Activated naive CD8-positive, alpha-beta T cell treated with anti-CD3 and anti-CD28 coated beads, Interleukin-2, amount 10 ng/mL, durations not matched to agents 7 days and 5 days (primary cell): ENCODE measurements at places on chromosomes 4 and X. TPM values are rescaled to one million over a fixed set of nuclear protein-coding genes. Genes with fewer than 3 reads are reported as not detected.

FRMD7 gene
- total RNA-seq: not detected

CXCL10 gene
- not detected for total RNA-seq

DNA sequence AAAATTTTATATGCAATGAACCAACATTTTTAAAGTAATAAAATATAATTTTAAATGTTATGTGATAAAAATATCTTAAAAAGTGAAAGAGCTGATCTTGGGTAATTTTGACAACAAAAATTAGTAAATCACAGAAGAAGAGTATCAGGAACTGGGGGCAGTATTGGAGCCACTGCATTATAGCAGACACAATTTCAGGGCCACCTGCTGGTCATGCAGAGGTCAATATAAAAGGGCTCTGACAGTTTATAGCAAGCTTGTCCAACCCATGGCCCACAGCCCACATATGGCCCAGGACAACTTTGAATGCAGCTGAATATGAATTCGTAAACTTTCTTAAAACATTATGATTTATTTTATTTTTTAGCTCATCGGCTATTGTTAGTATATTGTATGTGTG lies 13.0 kb upstream of the LEF1 start:
- peaks cover 10% of the 10 kb centered on the region for H3K36me3 ChIP-seq
- peaks cover 8% of the 10 kb centered on the region for H3K4me1 ChIP-seq
- DNase-seq: no peak
- H3K27ac ChIP-seq: no peak overlapping the region
- H3K4me3 ChIP-seq: no peak overlapping the region
- peaks cover 4% of the 10 kb centered on the region for H3K27me3 ChIP-seq

- peak overlapping the region; percentile 86 for H3K27ac ChIP-seq
- peak overlapping the region; percentile 81 for H3K4me3 ChIP-seq
- peaks cover 64% of the 10 kb centered on the region for H3K4me1 ChIP-seq
- H3K27me3 ChIP-seq: no peaks in the 10 kb centered on the region
- DNase-seq: no peak
These were observed 4.7 kb downstream of the MTM1 start for GRCh38 chrX:150573106-150573505.

- no peak overlapping the region for H3K27ac ChIP-seq
- H3K36me3 ChIP-seq: peaks cover 7% of the 10 kb centered on the region
- H3K4me1 ChIP-seq: no peaks in the 10 kb centered on the region
- no peaks in the 10 kb centered on the region for H3K27me3 ChIP-seq
- no peak for DNase-seq
These were observed 212.8 kb downstream of the MAB21L2 start for GRCh38 chr4:150794706-150795105.

DNA sequence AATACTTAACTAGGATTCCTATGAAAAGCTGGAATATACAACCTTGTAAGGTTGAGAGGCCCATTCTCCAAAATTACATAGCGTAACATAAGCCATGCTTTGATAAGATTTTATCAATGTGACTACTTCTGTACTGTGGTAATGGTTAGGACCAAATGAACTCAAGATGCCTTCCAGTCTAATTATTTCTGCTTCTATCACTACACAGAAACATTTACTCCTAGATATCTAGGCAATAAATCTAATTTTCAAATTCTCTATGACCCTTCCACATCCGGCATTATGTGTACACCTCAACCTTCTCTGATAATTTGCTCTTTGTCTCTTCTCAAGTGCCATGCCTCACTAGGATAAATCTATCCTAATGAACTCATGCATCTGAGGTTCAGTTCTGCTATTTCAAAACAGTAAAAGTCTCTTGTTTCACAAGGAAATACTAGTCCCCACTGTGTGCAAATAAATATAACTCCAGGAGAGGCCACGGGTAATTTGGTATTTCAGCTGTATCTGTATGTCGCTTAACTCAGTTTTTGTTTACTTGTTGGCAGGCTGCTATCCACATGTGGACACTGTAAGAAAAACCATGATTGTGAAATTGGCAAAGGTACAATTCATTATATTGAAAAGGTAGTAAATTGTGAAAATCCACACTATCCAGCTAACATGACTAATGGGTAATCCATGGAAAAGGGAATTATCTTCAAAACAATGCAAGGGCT lies 93.3 kb downstream of the PRDM5 start:
- no peak overlapping the region for H3K27ac ChIP-seq
- no peak overlapping the region for H3K4me3 ChIP-seq
- no peaks in the 10 kb centered on the region for H3K27me3 ChIP-seq

DNA sequence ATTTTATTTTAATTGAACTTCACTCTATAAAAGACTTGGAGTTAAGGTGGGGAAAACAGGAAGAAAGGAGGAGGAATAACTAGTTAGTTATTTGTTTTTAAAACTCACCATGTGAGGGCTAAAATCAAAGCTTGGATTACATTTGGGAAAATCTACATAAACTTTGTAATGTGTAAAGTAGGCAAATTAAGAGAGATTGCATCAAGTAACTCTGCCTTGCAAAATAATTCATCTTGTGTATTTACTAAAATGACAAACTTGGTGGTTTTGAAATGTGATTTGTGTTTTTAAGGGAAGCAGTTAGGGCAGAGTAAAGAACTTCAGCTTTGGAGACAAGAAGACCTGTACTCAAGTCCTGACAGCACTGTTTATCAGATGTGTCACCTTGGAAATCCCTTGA lies 43.3 kb upstream of the RASSF6 start:
- no peak for DNase-seq
- H3K4me1 ChIP-seq: peaks cover 2% of the 10 kb centered on the region
- peaks cover 3% of the 10 kb centered on the region for H3K27me3 ChIP-seq
- H3K4me3 ChIP-seq: no peak overlapping the region
- no peak overlapping the region for H3K27ac ChIP-seq

DNA sequence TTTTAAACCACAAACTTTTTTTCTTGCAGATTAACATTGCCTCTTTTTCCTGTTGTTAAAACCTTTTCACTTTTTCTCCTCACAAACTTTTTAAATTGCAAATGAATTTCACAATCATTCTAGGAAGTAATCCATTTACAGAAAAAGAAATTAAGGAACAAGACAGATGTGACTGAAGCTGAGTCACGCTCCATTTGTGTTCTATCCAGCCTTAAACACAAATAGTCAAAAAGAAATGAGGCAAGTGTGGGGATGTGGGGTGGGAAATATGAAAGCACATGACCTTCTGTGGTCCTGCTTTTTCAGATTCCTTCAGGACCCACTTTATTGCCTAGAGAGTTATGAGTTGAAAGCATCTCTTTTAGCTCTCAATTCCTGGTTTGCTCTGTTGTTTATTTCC lies 197.0 kb downstream of the ADGRL3 start:
- H3K36me3 ChIP-seq: no peaks in the 10 kb centered on the region
- no peak for DNase-seq
- H3K27me3 ChIP-seq: no peaks in the 10 kb centered on the region
- no peak overlapping the region for H3K27ac ChIP-seq
- no peaks in the 10 kb centered on the region for H3K4me1 ChIP-seq

GRCh38 chr4:79455216-79455615 lies 47.2 kb upstream of the GK2 start:
- H3K27ac ChIP-seq: no peak overlapping the region
- DNase-seq: no peak
- H3K4me1 ChIP-seq: no peaks in the 10 kb centered on the region
- no peaks in the 10 kb centered on the region for H3K27me3 ChIP-seq
- H3K36me3 ChIP-seq: no peaks in the 10 kb centered on the region
